Mammary epithelial cell (primary cell): ENCODE measurements at places on chromosomes 1 and 21.
A peak's percentile ranks its signal among the peaks of the same experiment; 100 is the strongest.

- DNase-seq = peak; percentile 58
Observed at GRCh38 chr1:20112279-20113000, 6.9 kb downstream of the PLA2G2D start.

- no peak for DNase-seq
Observed at GRCh38 chr1:150015651-150016131, 5.2 kb upstream of the OTUD7B start.

- DNase-seq = peak; percentile 12
Observed at GRCh38 chr1:25573591-25573930, 30.2 kb downstream of the LDLRAP1 start.

GRCh38 chr1:91092503-91092902, 70.7 kb upstream of the ZNF644 start:
- no peak for DNase-seq

DNA sequence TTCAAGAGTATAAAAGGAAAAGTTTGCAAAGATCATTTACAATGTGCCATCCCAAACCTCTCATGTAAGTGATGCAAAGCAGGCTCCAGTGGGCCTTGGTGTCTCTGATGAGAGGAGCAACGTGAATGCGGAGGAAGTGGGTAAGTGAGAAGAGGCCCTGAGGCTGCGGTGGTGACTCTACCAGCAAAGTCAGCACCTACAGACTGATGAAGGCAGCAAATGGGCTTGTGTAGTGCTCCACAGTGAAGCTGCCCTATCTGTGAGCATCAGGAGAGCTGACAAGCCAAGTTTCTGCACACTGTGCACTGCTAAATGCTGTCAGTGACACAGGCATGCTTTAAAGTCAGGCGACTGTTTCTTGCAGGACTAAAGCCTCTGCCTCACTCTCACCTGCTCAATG, 15.6 kb upstream of the RAP1A start:
- DNase-seq = no peak

DNA sequence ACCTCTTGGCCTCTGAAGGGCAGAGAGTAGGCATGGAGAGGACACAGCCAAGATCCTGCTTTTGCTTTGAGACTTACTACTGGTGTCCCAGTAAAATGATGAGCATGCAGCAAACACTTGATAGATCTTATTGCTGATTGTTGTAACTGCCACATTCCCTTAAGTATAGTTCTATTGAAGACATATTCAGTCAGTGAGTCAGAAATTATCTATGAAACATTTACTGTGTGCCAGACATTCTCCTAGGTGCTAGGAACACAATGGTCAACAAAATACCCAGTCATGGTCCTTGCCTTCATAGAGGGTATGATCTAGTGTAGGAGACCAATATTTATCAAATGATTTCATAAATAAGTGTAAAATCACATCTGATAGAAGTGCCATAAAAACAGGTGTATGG, 13.6 kb downstream of the STYXL2 start:
- peak; percentile 67 for DNase-seq

GRCh38 chr1:50735443-50735842, 224.6 kb downstream of the FAF1 start:
- DNase-seq = no peak
